Caki2 (cell line): ENCODE measurements at places on chromosomes 2 and 18.
A peak's percentile ranks its signal among the peaks of the same experiment; 100 is the strongest.

DNA sequence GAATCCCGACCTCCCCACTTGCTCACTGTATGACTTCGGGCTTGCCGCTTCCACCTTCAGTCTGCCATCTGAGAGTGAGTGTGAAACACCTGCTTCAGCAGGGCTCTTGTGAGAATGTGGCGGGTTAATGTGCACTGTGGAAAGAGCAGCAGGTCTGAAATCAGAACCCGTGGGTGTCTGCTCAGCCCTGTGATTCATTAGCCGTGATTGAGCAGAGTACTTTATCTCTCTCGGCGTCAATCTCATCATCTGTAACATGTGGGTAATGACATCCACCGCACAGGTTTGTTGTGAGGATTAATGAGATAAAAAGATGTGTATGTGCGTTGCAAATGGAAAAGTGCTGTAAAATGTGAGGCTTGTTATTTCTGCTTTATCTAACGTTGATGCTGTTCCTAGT is 128.6 kb downstream of the LRATD1 start:
- no peak for DNase-seq

DNA sequence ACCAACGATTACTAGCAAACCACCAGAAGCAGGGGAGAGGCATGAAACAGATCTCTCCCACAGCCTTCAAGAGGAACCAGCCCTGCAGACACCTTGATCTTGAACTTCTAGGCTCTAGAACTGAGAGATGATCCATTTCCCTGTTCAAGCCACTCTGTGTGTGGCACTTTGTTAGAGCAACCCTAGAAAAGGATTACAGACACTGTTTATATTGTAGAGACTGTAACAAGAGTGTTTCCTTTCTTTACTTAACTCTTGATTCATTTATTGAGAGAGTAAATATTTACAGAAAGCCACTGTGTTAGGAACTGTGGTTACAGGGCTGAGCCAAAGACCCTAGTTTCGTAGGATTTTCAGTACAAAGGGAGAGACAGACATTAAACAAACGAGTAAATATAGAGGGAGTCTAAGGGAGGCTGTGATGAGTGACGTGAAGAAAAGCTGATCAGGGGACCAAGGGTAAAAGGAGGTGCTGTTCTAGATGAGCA is 10.9 kb downstream of the CCDC68 start:
- no peak for DNase-seq

GRCh38 chr2:203908797-203909185 is 27.8 kb upstream of the ICOS start:
- DNase-seq, result no peak

DNA sequence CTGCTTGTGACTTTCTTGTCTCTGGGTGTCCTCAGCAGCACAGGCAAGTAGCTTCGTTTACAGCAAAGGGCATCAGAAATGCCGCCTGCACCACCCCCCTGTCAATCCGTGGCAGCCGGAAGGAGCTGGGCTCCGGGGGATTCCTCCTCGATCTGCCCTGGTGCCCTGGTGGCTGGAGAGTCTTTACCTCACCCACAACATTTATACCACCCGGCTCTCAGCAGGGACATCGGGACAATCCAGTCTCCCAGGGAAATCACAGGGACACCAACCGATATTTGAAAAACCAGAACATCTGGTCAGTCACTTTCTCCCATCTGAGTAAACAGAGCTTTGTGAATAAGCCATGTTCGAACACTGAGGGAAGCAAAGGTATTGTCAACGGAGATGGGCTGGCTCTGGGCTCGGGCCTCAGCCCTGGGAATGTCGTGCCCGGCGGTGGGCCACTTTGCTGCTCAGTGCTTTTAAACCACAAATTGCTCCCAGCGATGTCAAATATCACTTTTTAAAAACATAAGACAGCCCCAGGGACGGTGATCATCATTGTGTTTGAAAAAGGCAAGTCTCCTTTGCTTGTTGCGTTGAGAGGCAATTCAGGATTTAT is 210.0 kb upstream of the SALL3 start:
- DNase-seq, result no peak

GRCh38 chr18:23547846-23548245 is 38.5 kb downstream of the NPC1 start:
- DNase-seq, result peak; percentile 72

DNA sequence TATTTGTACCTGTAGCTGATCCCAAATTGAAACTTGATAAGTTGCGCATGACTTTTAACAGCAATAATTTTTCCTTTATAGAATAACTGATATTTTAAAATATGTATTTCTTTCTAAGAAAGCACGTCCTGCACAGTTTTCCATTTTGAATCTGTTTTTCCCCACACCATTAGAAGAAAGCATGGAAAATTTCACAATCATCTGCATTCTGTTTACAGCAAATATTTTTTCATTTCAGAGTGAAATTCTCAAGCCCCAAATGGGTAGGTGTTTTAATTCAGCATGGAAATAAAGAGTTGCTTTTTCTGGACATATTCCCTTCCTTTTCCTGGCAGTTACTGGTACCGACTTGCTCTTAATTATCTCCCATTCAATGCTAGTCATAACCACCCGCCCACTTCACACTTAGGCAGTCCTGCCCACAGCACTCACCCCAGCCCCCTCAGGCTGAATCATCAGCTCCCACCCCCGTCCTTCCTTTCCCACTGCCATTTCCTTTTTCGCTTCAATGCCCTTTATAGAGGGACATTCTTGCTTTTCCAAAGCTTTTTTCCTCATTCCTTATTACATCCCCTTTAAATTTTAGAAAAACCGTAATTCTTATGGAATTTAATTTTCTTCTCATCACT is 89.2 kb upstream of the GLS start:
- peak; percentile 92 for DNase-seq

DNA sequence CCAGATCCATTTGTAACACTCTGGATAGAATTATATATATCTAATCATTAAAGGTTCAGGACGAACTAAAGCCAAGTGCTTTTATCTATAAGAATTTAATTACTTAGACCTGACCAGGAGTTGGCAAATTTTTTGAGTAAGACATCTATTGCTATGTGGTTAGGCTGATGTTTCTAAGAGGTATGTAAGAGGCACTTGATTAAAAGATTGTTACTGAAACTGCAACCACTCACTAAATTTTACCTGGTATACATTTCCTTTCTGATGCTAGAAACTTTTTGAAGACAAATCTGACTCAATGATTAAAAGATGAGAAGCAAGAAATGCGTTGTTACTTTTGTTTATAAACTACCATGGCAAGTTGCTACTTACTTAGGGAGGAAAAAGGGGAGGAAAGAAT is 76.7 kb upstream of the CHAC2 start:
- DNase-seq, result no peak

- no peak for DNase-seq
These were observed 18.7 kb downstream of the ARHGAP28 start for GRCh38 chr18:6748241-6748640.

DNA sequence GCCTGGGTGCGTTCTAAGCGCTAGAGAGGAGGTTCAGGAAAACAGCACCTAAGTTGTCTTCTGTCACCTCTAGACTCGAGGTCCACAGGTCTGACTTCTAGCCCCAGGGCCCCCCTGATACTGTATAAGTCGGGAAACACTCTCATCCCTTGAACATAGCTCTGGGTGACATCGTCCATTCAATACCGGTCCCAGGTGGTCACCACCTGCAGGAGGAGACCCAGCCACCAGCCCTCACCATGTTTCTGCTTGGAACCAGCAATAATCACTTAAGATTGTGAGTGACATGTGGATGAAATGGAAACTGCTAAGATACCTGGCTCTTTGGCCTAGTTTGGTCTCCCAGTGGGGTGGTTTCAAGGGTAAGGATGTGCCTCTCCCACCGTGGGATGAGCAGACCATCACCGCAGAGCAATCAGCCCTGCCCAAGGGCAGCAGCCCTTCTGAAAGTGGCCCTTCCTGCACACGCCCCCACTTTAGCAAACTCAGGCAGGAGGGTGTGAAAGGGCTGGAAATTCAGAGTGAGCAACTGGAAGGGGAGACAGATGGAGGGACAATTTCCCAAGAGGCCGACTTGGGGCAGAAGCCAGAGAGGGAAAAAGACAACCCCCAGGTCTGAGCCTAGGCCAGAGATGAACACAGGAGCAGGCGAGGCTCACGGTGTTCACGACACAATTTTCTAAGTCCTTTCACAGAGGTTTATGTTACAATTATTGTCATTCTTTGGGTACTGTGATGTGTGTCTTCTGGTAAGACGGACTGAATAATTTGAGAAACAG is 95.2 kb downstream of the ZNF516 start:
- no peak for DNase-seq

GRCh38 chr2:56465491-56465890 is 281.7 kb downstream of the CCDC85A start:
- no peak for DNase-seq

DNA sequence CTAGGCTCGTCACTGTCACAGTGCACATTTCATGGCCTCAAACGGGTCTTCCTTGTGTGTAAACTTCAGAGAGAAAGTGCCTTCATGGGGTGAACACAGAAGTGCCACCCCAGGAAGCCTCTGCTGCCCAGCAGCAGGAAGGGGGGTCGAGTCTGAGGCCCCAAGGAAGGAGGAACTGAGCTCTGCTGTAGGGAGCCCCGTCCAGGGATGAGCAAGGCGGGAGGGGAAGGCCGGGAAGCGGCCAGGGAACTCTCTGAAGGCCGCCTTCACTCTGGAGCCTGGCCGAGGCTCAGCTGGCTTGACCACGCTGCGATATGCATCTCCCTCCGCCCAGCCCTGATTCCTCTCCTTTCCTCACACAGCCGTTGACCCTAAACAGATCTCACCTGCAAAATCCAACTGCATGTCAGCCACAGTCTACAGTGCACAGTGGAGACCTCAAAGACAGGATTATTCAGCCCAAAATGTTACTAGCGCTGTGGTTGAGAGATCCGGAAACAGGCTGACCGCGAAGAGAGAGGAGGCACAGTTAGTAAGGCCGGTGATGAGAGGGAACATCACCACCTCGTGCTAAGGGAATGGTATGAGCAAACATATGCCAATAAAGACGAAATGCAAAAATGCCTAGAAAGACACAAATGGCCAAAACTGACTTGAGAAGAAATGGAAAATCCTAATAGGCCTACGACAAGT is 34.2 kb upstream of the CTDP1 start:
- no peak for DNase-seq

DNA sequence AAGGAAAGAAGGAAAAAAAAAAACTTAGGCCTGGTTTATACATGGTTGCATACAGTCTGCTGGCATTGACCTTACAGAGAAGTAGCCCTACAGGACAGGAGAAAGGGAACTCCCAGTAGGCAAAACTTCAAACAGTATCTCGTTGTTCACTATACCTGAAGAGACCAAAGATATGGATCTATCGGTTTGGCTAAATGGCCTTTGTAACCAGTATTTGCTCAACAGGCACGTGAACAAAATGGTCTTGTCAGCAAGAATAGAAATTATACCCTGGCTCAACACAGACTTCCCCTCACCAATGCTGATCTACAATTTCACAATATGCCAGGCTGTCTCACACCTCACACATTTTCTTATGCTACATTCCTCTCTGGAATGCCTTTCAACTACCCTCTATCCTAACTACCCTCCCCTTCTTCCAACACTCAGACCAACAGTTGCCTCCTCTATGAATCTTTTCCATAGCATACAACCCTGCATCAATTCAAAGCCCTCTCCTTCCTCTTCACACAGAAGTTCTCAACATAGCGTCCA is 13.7 kb downstream of the HYCC2 start:
- no peak for DNase-seq

DNA sequence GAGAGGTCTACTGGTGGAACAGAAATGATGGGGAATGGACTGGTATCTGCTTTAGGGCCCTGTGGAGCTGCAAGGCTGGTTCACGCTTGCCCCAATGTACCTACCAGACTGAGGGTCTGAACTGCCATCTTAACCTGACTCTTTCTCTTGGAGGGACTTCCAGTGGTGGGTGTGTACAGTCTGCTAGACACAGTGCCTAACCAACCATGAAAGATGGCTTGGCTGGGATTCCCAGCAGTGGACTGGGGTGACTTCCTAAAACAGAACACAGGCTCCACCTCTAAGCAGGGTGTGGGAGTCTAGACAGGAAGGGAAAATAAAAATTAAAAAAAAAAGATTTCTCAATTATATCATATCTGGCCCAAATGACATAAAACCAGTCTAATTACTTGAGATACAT is 25.5 kb upstream of the MYO3B start:
- no peak for DNase-seq

DNA sequence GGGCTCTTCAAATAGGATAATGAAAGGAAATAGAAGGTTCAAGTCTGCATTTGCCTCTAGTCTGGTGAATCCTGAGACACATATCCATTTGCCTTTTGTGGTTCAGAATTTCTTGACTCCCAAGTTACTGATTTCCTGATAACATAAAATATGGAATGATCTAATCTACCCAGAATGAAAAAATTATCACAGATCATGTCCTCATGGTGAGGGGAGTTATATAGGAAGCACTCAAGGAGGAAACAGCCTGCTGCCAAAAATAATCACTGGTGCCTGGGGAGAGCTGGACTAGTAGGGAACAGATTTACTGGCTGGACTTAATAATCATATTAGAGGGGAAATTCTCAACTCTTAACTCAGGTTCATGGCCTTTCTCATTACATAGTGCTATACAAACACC is 95.5 kb upstream of the STK17B start:
- DNase-seq, result no peak
